ENCODE measurements at places on chromosomes 4 and X.

- DNase-seq, result no peak
These were observed 23.8 kb downstream of the ZFX start for GRCh38 chrX:24173115-24173847.

GRCh38 chr4:185654311-185654710 is 119.0 kb upstream of the PDLIM3 start:
- no peak for DNase-seq

- no peak for DNase-seq
These were observed 1.1 kb upstream of the SHROOM4 start for GRCh38 chrX:50815120-50815519.

DNA sequence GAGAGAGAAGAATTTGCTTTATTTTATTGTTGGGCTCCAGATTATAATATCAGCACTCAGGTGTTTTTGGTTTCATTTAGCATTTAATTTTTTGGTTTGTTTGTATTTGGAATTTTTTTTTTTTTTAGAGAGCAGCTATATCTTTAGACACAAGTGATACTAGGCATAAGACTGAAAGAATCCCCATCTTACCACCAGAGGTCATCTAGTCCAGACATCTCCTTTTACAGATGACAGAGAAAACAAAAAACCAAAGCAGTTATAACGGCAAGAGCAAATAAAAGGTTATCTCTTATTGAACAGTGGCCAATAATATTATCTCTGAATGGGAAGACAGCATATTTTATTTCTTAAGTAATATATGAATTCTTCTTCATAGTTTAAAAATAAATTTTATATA is 22.8 kb downstream of the USP38 start:
- no peak for DNase-seq

GRCh38 chr4:36211084-36211483 is 33.2 kb downstream of the ARAP2 start:
- DNase-seq, result no peak

DNA sequence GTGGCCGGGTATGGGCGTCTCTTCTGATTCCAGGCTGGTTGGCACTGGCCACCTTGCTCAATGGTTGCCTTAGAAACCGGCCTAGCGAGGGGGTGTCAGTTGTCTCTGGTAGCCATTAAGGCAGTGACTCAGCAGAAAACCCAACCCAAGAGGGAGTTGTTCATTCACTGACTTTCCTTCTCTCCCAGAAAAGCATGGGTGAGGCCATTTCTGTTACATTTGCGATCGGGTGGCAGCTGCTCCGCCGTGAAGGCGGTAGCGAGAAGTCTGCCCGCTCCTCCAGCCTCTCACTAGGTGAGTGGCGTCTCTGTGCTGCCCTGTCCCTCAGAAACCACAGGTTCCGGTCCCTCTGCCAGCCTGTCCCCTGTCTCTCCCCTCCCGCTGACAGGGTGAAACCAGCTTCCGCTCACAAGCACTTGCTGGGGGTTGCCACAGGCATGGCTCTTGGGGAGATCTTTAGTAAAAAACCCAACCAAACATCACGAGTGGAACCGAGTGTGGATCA is 17.4 kb downstream of the IRAK1 start:
- peak; percentile 57 for DNase-seq

GRCh38 chr4:120716346-120716745 is 206.2 kb downstream of the PRDM5 start:
- DNase-seq, result no peak

DNA sequence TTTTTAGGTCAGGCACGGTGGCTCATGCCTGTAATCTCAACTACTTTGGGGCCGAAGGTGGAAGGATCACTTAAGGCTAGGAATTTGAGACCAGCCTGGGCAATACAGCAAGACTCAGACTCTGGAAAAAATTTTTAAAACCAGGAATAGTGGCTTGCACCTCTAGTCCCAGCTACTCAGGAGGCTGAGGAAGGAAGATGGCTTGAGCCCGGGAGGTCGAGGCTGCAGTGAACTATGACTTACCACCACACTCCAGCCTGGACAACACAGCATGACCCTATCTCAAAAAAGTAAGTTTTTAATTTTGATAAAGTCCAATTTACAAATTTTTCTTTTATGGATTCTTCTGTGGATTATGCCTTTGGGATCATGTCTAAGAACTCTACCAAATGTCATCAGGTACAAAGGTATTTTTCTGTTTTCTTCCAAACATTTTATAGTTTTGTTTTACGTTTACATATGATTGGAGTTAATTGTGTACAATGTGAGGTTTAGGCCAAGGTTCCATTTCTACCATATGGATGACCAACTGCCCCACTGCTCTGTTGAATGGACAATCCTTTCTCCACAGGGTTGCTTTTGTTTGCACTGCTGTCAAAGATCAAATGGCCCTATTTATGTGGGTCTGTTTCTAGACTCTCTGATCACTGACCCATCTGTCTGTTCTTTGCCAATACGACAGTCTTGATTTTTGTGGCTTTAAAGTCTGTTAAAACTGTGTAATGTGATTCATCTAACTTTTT is 48.2 kb downstream of the CPLX1 start:
- DNase-seq, result no peak

DNA sequence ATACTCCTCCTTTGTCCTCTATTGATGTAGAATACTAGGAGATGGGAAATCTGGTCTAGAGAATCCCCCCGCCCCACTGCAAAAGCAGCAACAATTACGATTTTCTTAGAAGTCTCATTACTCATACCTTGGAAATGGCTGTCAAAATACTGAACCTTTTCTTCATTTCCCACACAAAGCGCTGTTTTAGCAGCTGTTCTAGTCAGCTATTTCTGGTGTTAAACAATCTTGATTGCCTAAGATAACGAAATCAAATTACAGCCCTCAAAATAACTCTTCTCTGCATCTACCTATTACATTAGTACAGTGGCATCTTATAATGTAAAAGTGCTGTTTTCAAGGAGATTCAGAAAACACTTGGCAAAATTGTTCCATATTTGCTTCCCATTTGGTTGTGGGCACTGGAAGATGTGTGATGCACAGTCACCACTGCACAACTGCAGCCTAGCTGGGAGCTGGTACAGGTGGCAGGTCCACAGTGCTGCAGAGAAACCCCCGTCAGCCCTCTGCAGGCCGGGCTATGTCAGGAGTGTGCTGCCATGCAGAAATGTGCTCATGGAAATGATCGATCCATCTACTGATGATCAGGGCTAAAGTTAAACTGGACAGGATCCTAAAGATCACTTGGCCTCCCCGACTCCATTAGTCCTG is 50.4 kb downstream of the TBC1D9 start:
- no peak for DNase-seq

DNA sequence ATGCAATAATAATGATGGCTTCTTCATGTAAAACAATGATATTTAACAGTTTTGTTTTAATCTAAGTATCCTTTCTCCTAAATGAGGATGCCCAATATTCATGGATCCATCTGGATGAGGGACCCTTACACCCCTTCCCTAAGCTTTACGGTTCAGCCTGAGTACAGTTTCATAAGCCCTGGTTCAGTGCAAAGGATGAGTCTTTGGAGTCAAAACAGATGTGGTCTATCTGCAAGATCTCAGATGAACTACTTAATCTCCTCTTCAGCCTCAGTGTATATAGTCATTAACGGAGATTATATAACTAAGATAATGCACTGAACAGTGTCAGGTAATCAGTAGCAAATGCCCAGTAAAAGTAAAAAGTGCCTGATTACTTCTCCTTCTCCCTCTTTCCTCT is 22.1 kb downstream of the ANXA5 start:
- DNase-seq, result no peak

- DNase-seq, result no peak
These were observed 23.5 kb upstream of the NFKB1 start for GRCh38 chr4:102477657-102478056.
